Stimulated activated CD8-positive, alpha-beta memory T cell treated with anti-CD3 and anti-CD28 coated beads, Interleukin-2, amount 100 ng/mL, for 1 hour (primary cell): ENCODE measurements at places on chromosomes 16 and 17.

DNA sequence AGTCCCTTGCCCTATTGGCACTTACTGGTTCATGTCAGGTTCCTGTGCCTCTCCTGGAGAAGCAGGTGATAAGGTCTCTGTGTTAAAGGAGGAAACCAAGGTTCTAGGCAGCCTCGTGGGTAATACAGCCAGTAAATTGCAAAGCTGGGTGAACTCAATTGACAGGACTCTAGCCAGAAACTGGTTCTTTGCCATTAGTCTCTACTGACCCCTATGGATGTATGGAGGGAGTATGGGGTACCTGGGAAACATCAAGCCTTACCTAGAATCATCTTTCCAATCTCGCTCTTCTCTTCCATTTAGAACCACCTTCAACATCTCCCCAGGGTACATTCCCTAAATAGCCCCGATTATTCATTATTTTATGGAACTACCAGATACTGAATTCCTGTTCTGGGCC, 169.3 kb downstream of the CDH13 start:
- DNase-seq: no peak

DNA sequence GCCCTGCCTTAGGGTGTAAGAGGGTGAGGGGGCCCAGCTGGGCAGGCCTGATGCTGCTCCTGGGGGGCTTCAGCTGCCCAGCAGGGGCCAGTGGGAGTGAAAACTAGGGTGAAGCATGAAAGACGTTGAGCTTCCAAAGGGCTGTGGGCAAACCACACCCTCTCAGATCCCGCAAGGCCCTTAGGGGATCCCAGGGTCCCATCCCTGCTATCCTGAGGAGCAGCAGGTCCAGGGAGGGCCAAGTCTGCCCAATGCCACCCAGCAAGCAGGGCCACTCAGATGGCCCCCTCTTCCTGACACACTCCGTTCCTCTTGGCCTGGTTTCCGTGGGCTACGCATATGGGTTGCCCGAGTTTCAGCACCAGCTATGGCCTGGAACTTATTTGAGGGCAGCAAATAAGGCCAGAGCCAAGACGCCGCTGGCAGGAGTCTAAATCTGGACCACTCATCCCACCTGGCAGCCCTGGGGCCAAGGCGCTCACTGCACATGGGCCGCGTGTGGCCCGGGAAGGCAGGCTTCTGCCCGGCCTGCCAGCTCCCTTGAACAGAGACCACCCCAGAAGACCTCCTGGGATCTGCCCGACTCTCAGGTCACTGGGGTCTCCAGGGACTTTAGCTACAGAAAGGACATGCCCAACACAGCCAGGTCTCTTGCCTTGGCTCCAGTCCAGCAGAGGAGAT, 4.2 kb downstream of the ATP2A3 start:
- DNase-seq: no peak

DNA sequence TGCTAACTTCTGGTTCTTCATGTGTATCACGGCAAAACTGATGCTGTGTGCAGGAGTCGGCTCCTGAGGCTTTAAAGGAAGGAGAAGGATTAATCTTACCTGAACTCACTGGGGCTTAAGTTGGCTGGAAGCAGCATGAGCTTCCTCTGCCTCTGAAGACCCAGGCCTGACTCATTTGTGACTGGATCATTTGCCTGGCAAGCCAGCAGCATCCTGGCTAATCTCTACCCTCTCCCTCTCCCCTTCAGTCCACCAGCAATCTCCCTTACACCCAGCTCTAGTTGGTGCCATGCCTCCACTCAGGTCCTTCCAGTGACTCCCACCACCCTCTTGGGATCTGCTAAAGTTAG, 150.3 kb downstream of the IRX3 start:
- no peak for DNase-seq

DNA sequence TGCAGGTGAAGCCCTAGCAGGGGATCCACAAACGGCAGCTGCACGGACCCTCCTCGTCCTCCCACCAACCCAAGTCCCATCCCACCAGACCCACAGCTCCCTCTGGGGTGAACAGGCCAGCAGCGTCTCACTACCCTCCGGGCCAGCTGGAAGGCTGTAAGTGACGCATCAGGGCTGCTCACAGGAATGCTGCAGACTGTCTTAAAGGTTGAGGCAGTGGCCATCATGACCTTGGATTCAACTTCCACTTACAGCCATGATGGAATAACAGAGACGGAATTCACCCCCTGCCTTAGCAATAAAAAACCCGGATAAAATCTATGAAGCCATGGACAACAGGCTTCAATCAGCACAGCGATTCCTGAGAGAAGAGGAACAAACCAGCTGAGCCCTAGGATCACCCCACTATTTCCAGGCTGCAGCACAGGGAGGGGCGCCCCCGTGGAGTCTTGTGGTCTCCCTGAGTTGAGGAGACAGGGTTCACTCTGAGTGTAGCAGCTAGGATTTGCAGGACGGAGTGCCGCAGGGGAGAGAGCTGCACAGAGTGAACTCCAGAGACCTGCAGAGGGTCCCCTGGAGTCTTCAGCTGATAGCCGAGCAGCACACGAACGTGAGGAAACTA, 10.5 kb downstream of the FAM83G start:
- no peak for DNase-seq

DNA sequence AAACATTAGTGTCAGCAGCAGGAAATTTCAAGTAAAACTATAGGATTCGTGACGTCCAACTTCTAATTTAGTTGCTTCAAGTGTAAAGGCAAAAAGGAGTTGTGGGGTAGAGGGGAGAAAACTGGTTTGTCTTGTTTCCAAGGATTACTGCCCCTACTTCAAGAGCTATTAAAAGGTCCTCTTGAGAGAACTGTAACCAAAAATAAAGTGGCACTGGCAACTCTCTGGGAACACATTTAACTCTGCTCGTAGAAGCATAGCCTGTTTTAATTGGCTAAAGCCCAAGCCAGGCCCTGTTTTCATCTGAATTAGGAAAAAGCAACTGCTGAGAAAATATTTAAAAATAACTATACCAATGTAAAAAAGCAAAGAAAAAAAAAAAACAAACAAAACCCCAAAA, 51.8 kb upstream of the AKAP1 start:
- DNase-seq: no peak

- no peak for DNase-seq
Measured at GRCh38 chr17:46202424-46202823, 9.2 kb upstream of the KANSL1 start.

DNA sequence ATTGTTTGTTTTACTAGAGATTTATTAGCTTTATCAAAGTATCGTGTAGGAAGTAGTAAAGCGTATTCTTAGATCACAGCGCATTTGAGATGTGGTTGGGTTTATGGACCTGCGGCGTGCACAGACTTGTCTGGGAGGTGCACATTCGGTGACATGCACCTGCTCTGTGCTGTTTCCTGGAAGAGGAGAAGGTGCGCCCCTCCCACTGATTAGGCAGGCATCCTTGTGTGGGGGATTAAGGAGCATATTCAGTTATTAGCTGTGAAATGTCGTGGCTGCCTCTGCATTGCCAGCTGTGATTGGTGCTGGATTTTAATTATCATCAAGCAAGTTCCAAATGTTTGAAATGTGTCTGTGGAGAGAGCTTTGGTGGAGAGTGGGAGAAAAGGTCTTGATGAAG, 903.8 kb upstream of the RBFOX1 start:
- DNase-seq: no peak

GRCh38 chr16:9053006-9053601, 38.3 kb upstream of the HAPSTR1 start:
- no peak for DNase-seq

GRCh38 chr17:80415626-80416137, 715 bp downstream of the ENDOV start:
- DNase-seq: no peak

DNA sequence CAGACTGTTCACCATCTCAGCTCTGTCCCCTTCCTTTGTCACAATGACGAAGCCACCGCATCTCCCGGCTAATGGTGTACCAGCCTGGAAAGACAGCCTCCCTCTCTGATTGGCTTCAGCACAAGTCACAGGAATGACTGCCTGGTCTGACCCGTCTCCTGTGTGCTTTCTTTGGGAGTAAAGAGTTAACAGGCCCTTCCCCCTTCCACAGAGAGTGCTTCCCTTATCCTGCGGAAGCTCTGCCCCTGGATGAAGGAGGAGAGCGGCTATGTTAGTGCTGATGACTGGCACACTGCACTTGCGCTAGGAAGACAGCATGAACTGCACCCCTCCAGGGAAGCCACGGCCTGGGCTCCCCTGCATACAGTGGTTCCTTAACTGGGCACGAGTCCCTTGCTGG, 11.3 kb downstream of the USB1 start:
- DNase-seq: no peak

GRCh38 chr17:44375196-44376017, 11.8 kb upstream of the FAM171A2 start:
- DNase-seq: no peak

- no peak for DNase-seq
Measured at GRCh38 chr16:48013491-48013901, 142.3 kb downstream of the ABCC12 start.

GRCh38 chr17:740240-741017, 8.0 kb downstream of the TLCD3A start:
- no peak for DNase-seq
